NCI-H1417 (cell line): ENCODE measurements at places on chromosomes 11 and 22.

DNA sequence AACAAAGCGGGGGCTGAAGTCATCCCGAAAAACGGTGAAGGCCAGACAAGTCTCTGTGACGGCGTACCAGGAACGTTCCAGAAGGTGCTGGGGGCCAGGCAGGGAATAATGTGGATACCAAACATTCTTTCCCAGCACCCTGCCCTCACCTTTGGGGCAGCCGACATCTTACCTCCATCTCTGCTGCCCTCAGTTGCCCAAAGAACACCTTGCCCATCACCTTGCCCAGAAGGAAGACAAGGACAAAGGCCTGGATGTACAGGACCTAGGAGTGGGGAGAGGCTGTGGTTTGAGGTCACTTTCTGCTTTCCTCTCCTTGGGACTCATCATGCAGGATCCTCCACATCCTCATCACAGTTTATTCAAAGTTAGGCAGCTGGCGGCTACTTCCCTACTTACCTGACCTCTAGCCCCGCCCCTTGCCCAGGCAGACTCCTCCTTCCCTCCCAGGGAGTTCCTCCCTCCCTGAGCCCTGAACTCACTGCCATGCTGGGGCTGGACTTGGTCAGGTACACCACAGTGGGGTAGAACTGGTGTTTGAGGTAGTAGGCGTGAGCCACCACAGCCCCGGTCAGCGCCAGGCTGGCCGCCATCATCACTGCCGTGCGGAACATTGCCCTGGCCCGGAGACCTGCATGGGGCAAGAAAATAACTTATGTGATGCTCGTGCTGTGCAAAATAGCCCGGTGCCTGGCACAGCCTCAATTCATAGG lies 1.2 kb downstream of the SYVN1 start:
- peak; percentile 35 for DNase-seq

DNA sequence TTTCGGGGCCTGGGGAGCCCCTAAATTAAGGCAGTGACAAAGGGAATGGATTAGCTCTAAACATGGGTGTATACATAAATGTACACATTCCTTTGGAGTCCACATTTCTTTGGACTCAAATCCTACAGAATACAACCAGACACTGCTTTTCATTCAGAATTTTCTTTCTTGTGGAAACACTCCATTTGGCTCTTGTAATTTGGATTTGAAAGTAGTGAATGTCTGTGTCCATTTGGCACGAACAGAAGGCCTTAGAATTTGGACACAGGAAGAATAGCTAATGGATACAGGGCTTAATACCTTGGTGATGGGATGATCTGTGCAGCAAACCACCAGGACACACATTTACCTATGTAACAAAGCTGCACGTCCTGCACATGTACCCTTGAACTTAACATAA lies 399.5 kb downstream of the NELL1 start:
- no peak for DNase-seq

- DNase-seq: no peak
Measured at GRCh38 chr11:124219126-124219525, 21.8 kb upstream of the OR8G1 start.

DNA sequence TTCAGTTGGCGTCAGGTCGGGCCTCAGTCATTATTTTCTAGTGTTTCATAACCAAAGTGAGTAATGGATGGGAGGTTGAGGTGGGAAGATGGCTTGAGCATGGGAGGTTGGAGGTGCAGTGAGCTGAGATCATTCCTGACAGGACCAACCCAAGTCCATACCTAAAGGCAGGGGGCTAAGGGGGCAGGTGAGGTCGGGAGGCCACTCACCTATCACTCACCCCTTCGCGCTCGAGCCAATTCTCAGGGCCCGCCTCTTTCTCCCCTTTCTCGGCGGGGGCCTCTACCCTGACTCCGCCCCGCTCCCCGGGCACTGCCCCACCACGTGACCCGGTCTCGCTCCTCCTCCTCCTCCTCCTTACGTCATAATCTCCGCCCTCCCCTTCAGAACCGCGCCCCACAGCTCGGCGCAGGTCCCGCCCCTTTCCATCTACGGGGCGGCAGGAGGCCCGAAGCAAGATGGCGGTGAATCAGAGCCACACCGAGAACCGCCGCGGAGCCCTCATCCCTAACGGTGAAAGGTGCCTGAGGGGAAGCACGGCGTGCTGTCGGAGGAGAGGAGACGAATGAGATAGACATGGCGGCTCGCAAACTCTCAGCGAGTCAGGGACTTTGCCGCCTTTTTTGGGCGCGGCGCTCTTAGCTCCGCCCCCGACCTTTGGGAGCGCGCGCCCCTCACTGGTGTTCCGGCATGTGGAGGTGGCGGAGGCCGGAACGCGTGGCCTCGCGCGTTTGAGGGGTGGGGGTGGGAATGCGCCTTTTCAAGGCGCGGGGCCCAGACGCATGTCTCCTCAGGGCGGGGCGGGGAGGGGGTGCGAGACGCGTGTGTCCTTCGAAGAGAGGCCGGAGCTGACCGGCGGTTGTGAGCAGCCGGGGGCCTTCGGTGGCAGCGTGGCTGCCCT lies at the start of gene WBP2NL:
Gene WBP2NL, plus strand, starts transcription at position 428 of the 901 bp plus-strand sequence. Its CDS starts 31 bp downstream, at position 459.
- DNase-seq: peak; percentile 69

GRCh38 chr11:119615882-119616196 lies 113.2 kb downstream of the NECTIN1 start:
- no peak for DNase-seq

GRCh38 chr22:39214383-39215069 lies 30.3 kb downstream of the PDGFB start:
- DNase-seq: no peak

DNA sequence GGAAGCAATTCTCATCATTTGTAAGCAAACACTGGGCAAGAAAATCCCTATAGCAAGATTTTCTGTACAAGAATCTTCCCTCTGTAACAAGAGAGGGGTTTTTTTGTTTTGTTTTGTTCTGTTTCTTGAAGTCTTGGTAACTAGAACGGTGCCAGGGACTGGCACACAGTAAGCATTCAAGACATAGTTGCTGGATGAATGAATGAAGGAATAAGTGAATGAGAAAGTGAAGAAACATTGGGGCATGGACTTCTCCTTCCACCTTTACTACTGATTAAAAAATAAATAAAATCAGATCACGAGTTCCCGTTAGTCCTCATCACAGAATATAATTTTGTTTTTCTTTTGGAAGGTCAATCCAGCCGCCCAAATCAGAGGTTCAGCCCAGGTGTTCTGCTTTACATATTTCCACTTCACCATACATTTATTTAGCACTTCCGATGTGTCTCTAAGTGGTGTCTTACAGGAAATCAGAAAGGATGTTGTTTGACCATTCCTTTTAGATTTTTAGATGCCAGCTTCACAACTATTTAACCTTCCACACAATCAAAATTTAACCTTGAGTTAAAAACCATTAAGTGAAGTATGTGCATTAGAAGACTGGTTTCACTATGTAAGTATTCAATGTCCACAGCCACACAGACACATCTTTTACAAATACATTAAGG lies 281.2 kb downstream of the CADM1 start:
- DNase-seq: no peak

DNA sequence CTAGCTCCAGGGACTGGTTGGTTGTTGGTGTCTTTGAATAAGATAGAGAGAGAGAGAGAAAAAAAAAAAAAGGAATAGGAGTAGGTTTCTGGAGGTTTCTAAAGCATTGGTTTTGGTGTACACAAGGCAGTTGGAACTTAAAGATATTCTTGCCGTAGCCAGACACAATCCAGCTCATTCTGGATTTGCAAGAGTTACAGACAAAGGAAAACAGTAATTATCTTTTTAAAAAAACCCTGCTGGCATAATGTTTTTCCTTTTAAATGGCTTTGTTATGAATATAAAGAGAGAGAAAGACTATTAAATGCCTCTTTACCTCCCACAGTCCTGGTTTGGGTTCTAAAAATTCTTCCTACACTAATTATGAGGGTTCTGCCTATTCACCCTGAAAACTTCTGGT lies 120.4 kb upstream of the RAG2 start:
- peak; percentile 83 for DNase-seq

- DNase-seq: peak; percentile 56
Measured at GRCh38 chr22:21650823-21651520, 8.9 kb downstream of the SDF2L1 start.

- no peak for DNase-seq
Measured at GRCh38 chr11:27356624-27357222, 6.3 kb downstream of the CCDC34 start.

DNA sequence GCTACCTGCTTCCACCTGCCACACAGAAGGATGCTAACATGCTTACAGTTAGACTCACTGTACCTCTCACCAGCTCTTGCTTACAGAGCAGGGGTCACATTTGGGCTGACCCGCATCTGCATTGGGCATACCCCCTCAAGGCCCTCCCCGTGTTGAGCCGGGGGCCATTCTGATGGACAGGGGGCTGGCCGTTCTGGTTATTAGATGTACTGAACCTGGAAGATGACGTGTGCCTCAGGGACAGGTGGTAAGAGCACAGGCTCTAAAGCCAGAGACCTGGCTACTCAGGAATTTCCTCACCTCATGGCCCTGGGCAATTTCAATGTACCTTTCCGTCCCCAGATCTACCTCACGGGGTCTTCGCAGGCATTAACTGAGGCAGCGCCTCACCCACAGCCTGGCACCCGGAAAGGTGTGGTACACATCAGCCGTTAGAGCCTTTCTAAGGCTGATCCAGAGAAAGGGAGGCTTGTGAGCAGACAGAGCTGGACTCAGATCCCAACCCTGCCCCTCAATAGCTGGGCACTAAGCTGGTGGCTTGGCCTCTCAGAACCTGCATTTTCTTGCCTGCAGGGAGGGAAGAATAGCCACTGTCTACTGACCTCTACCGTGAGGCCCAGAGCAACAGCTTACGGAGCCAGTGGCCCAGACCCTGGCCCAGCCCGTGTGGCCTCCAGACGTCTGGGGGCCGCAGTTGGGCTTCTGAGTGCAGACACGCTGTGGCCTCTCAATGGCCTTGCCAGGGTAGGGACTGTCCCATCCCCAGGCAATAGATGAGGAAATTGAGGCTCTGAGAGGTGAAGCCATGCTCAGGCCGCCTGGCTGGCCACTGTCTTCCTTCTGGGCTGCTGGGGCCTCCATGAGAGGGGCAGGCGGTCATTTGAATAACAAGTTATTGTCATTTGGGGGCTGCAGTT lies 100.6 kb downstream of the MORC2 start:
- DNase-seq: no peak

- DNase-seq: peak; percentile 91
Measured at GRCh38 chr11:10454878-10455631, at the start of gene AMPD3. AMPD3 (plus strand) TSS chr11:10455264; CDS start chr11:10461520, 6,256 bp downstream.
